DMS53 (cell line): ENCODE measurements at places on chromosomes 7 and 10.
A peak's percentile ranks its signal among the peaks of the same experiment; 100 is the strongest.

DNA sequence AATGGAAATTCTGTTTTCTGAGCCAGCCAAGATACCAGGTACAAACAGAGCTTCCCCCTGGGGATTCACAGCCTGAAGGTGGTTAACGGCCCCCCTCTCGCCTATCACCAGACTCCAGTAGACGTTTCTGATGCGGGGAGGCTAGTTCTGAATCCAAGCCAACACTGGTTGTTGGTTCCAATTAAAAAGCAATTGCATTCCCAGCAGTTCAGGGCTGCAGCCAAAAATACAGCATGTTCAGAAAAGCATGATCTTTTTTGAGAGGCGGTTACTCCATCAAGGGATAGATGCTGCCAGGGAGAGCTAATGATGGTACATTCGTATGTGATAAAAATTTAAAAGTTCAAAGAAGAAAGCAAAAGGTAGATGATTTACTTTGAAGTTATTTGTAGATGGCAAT, 481.0 kb downstream of the GALNT17 start:
- DNase-seq, result no peak

DNA sequence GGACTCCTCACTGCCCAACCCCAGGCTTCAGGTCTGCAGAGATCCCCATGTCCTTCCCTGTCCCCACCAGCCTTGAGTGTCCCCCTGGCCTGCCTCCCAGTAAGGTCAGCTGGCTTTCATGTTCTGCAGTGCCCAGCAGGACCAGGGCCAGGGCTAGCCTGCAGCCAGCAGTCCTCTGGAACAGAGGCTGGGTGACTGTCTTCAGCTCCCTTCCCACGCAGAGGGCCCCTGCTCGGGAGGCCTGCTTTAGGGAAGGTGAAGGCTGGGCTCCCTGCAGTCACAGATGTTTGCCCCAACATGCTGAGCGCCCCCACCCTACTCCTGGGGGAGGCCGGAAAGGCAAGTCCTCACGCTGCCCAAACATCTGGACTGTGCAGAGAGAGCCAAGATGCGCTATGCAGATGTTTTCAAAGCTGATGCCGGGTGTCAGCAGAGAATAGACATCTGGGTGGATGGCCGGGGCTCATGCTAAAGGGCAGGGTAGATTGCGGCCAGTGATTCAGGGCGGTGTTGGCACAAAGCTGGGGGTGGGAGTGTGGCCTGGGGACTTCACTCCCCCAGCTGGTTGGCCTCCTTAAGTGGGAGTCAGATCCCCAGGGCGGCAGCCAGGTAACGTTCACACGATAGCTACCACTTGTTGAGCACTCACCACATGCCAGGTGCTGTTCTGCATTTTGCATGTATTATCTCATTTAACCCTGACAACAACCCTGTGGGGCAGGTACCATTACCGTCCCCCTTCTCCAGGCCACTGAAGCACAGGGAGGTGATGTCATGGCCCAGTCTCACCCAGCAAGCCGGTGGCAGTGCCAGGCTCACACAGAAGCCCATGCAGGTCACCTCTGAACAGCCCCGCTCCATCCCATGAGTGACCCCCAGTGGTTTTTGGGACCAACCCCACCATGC, 71.2 kb upstream of the COL13A1 start:
- DNase-seq, result no peak

GRCh38 chr7:46685051-46685450, 764.0 kb upstream of the IGFBP3 start:
- DNase-seq, result peak; percentile 11

- peak; percentile 54 for DNase-seq
These were observed 197.3 kb upstream of the PODXL start for GRCh38 chr7:131753620-131754222.

- DNase-seq, result peak; percentile 35
These were observed 29.8 kb downstream of the JAKMIP3 start for GRCh38 chr10:132095403-132096113.

- no peak for DNase-seq
These were observed 733.7 kb upstream of the IGFBP3 start for GRCh38 chr7:46654546-46655443.

GRCh38 chr7:128945668-128946366, 8.1 kb downstream of the IRF5 start:
- no peak for DNase-seq

DNA sequence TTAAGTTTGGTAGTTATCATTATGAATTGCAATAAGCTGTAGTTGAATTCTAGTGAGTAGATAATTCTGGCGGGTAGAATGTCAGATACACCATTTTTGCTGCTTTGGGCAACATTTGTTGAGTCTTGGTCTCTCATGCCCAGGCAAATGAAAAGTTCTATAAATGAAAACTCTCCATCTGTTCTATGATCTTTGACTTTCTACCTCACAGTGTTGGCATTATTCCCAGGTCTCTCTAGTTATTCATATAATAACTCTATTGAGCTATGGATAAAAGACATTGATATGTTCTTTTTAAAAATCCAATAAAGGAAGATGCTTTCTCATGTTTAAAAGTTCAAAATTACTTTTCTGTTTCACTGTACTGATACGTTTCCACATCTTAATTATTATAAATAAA, 415.3 kb upstream of the SEMA3D start:
- no peak for DNase-seq

- no peak for DNase-seq
These were observed 4.8 kb downstream of the STRIP2 start for GRCh38 chr7:129438839-129439651.

- peak; percentile 61 for DNase-seq
These were observed 9.8 kb upstream of the FXYD4 start for GRCh38 chr10:43361547-43362190.

- no peak for DNase-seq
These were observed 39.8 kb downstream of the ATOH7 start for GRCh38 chr10:68192113-68192512.

- DNase-seq, result peak; percentile 52
These were observed 4.4 kb upstream of the MALSU1 start for GRCh38 chr7:23294549-23295400.

GRCh38 chr7:133207687-133208086, 45.2 kb upstream of the EXOC4 start:
- DNase-seq, result peak; percentile 67

- no peak for DNase-seq
These were observed 50.3 kb upstream of the PIP4K2A start for GRCh38 chr10:22764639-22765038.

DNA sequence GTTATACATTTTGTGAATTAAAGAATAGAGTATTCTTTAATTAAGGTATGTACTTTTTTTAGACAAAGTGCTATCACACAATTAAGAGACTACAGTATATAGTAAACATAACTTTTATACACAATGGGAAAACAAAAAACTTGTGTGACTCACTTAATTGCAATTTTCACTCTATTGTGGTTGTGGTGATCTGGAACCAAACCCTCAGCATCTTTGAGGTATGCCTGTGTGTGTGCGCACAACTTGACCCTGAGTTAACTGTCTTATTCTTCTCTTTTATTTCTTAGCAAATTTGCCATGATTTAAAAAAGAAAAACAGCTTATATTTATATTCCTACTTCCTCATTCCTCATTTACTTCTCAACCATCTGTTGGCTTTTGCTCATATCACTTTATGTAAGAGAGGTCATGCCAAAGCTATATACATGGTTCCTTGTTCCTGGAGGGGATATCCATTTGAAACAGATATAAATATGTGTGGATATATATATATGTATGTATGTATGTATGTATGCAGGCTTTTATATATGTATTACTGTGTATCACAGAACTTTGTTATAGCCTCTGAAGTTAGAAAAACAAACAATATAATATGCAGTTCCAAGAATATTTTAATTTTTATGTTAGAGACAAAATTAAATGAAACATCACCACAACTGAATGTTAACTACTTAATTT, 259.5 kb upstream of the HGF start:
- no peak for DNase-seq

- DNase-seq, result peak; percentile 83
These were observed 22.7 kb downstream of the CISD1 start for GRCh38 chr10:58291538-58292174.

GRCh38 chr10:58795560-58795959, 282.9 kb downstream of the BICC1 start:
- no peak for DNase-seq

GRCh38 chr7:39882148-39882784, 67.8 kb upstream of the CDK13 start:
- peak; percentile 17 for DNase-seq

DNA sequence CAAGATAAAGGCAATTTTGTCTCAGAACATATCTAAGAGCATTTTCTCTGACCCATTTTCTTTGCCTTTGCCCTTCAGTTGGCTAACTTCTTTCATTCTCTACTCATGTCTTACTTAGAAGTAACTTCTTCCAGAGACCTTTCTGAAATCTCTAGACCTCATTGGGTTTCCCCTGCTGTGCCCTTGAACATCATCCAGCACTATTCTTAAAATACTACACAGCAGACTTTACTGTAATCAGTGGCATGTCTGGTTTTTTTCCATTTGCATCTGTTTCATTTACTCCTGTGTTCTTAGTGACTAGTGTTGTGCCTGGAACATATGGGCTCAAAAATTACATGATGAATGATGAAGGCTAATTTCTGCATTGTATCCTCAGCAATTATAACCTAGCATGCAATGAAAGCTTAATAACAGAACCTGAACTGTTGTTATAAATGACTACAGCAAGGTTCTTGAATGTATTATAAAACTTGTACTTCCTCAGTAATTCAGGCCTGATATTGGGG, 301.9 kb downstream of the CDK14 start:
- no peak for DNase-seq

DNA sequence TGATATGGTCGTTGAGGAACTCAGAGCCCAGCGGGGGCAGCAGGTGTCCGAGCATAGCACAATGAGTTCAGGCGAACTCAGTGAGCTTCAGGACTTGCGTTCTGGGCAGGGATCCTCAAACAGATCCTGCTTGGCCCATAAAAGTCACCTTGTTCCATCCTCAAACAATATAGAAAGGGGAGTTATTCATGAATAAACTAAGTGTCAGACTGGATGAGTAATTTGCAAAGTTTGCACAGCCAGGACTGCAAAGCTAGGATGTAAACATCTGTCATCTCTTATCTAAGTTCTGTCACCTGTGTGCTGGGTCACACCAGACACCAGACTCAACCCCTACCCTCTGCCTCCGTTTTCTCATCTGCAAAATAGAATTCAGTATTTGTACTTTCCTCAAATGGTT, 58.0 kb upstream of the PFKP start:
- DNase-seq, result no peak

DNA sequence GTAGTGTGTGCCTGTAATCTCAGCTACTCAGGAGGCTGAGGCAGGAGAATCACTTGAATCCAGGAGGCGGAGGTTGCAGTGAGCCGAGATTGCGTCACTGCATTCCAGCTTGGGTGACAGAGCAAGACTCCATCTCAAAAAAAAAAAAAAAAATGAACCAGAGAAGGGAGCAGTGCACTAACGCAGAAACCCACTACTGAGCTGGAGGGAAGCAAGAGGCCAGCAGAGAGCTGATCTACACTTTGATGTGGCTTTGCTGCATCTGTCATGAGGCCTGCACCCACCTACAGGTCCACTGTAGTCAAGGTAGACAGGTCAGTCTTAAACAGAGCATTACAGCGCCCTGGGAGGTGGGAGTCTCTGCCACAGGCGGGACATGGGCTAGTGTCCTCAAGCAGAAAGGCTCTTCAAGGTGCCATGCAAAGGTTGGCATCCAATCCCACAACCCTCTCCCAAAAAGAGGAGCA, 30.0 kb downstream of the MAT1A start:
- DNase-seq, result no peak

DNA sequence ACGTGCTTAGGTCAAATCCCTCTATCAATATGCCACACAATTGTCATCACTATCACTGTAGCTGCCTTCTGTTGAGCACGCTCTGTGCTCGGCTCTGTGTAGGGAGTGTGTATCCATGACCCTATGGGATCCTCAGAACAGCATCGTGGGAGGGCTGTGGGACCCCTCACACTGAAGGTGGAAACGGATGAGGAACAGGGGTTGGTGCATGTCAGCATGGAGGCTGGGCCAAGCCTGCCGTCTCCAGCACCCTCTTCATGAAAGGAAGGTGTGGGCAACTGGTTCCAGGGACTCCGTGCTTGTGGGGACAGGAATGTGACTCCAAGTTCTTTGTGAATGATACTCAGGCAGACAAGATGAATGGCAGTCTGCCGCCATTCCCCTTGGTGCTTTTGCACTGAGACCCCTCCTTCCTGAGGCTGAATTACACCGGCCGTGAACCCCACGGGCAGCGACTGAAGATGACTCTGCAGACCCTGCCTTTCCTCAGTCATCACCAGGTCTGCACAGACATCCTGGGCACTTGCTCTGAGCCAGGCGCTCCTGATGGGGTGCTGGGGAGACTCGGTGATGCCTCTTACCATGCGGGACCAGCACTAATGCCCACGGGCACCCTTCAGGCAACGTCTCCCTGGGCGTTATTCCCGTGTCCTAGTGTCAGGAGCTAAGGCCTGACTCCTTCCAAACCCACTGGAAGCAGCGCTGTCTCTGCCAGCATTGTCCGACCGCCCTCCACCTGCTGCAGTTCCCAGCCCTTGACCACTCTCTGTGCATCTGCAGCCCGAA, 495.2 kb downstream of the TCERG1L start:
- DNase-seq, result no peak

- no peak for DNase-seq
These were observed 50.2 kb downstream of the NDUFB2 start for GRCh38 chr7:140746751-140747150.

DNA sequence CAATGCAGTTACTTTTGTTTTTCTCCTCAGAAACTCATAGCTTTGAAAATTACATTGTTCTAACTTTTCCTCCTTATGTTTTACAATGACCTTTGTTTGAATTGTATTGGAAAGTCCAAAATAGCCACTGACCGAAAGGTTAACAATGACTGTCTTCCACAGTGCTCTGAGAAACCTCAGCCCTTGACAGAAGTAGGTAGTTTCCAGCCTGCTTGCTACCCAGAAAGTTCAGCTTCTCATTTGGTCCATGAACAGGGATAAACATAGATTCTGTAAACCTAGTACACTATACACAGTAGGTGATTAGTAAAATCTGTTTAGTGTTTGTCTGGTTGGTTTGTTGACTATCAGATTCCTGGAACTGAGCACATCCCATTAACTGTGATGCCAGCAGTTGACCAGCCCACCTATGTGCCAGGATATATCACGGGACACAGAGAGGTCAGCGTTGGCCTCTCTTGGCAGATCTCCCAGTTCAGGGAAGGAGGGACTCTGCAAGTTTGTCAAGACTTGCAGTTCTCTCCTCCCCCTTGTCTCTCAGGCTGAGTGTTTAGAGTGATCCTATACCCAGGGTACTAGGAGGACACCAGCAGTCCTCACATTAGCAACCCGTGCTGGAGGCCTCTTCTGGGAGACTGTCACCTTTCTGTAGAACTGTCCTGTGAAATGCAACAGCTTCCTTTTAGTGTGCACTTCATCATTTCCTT, 297.6 kb downstream of the ARHGAP12 start:
- no peak for DNase-seq

- no peak for DNase-seq
These were observed 50.4 kb downstream of the RBM33 start for GRCh38 chr7:155694851-155695250.

GRCh38 chr10:59268460-59268859, 92.0 kb downstream of the PHYHIPL start:
- no peak for DNase-seq

DNA sequence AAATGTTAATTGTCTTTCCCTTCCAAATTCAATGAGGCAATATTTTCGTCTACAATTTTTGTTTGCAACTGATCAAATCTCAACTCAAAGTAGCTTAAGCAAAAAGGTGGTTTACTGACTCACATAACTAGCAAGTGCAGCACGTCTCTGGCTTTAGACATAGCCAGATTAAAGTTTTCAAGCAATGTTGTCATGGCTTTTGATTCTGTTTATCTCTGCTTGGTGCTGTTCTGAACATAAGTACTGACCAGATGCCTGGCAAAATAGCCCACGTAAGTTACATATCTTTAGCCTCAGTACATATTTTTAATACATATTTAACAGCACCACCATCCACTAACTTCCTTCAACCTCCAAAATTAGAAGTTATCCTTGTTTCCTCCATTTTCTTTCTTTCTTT, 877.9 kb downstream of the KCNMA1 start:
- no peak for DNase-seq
